ENCODE measurements at places on chromosomes 5 and 9.

- DNase-seq = no peak
Measured at GRCh38 chr5:72358925-72359324, 38.8 kb downstream of the PTCD2 start.

DNA sequence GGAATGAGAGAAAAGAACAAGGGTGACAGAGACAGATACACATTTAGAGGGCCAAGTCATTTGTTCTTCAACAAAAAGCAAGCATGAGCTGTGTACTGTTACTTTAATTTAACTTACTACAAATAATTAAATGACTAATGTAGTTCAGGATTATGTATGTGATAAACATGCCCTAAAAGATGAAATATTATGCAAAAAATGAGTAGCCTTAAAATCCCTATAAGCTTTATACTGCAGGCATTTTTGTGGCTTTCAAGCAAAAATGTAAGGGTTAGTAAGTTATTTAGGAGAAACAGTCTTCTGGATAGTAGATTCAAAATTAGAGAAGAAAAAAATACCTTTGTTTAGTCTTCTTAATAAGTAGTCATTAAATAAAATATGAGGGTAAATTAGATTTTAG, 431.2 kb downstream of the CSNK1G3 start:
- DNase-seq = no peak

DNA sequence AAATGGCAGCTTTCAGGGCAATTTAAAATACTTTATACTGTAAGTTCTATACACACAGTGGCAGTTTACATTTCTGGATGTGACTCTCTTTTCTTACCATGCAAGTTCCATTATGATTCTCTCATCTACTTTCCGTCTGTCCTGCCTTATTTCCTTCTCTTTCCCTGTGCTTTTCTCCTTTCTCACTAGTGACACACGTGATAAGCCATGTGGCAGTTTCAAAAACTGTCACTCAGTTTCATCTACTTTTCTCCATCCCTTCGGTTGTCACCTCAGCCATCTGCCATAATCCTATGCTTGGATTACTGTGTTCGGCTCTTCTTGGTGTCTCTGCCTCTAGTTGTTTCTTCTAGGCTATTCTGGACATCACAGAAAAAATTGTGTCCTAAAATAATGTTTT, 46.8 kb upstream of the ATG10 start:
- no peak for DNase-seq

GRCh38 chr9:78325343-78325742, 28.4 kb downstream of the PSAT1 start:
- no peak for DNase-seq

GRCh38 chr5:164439799-164440198, 934.4 kb downstream of the MAT2B start:
- DNase-seq = no peak

DNA sequence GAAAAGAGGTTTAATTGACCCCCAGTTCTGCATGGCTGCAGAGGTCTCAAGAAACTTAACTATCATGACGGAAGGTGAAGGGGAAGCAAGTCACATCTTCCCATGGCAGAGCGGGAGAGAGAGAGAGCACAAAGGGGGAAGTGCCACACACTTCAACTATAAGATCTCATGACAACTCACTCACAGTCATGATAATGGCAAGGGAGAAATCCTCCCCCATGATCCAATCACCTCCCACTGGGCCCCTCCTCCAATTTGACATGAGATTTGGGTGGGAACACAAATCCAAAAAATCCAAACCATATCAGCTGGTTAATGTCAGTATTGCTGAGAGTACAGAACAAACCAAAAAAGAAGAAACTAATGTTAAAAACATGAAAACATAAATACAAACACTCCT, 120.2 kb downstream of the STARD4 start:
- no peak for DNase-seq

DNA sequence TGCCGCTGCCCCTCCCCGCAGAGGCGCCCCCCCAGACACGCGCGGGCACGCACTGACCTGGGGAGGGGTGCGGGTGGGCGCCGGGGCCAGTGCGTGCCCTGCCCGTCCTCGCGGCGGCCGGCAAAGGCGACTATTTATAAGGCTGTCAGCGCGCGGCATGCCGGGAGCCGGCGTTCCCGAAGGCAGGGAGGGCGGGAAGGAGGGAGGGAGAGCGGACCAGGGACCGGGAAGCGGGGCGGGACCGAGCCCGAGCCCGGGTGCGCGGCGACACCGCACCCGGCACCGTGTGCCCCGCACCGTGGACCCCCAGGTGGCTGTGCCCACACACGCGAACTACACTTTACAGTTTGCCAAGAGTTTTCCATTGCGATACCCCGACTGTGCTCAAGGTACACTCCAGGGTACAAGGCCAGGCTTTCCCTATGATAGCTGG, at the start of gene AK1:
Gene AK1, minus strand, starts transcription at position 110 of the 433 bp plus-strand sequence. CDS start 3,058 bp downstream, outside the sequence.
- no peak for DNase-seq

DNA sequence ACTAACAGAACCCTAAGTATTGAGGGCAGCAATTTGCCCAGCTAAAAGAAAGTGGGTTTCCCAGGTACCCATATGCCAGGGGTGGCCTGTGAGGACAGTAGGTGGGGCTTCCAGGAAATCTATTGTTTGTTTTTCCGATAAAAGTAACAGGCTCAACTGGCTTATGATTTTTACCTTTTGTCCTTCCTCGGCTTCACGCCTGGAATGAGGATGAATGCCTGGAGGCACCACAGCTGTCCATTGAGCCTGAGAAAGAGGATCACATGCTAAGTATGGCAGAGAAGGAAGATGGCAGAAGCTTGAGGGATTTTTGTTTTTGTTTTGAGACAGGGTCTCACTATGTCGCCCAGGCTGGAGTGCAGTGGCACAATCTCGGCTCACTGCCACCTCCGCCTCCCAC, 84.1 kb downstream of the KLF4 start:
- no peak for DNase-seq

DNA sequence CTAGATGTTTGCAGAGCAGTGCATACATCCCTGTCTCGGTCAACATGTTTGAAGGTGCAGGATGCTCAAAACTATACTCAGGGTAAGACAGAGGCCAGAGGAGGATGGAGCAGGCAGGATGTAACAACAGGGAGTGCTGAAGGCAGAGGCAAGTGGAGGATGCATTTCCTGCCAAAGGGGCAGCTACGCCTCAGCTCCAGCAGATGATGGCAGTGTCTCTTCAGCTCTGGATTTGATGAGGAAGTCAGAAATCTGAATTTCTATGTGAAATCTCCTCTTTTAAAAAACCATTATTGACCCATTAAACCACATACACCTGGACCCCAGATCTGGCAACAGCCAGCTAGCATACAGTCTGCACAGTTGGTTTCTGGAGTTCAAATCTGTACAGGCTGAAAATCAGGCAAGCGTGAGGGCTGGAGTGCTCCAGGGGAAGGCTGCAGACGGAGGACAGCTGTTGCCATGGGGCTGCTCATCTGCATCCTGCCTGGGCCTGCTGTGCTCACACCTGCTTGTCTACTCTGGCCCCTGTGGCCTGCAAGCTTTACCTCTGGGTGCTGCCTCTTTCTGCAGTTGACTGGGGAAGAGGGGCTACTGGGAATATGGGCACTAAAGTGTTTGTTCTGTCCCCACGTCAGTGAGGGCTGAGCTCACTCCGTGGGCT, 152.9 kb upstream of the SLC28A3 start:
- no peak for DNase-seq

GRCh38 chr5:95727764-95728191, 3.4 kb upstream of the RHOBTB3 start:
- DNase-seq = no peak

DNA sequence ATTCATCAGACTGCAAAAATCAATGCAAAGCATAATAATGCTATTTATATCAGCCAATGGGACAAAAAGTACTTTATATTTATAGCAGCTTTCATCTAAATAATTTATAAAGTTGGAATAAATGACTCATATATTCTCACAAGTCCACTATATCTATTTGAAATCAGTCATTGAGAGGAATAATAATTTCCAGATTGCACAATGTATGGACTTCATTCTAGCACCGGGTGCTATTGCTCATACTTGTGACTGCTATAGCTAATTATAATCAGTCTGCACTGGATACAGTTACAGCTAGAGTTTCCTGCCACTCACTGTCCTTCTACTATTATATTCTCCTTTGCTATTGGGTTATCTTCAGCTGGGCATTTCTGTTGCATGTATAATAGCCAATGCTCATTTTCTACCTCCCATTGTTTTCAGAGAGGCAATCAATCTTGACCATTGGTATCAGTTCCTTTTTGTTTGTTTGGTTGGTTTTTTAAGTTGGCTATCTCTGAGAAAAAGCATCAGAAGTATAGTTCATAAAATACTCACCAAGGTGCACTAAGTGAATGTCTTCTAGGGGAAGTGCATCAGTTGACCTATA, 1.9 kb downstream of the CDH18 start:
- no peak for DNase-seq

GRCh38 chr5:144183254-144183889, 12.7 kb downstream of the KCTD16 start:
- DNase-seq = no peak

GRCh38 chr9:129520082-129520481, 100.8 kb downstream of the C9orf50 start:
- no peak for DNase-seq

DNA sequence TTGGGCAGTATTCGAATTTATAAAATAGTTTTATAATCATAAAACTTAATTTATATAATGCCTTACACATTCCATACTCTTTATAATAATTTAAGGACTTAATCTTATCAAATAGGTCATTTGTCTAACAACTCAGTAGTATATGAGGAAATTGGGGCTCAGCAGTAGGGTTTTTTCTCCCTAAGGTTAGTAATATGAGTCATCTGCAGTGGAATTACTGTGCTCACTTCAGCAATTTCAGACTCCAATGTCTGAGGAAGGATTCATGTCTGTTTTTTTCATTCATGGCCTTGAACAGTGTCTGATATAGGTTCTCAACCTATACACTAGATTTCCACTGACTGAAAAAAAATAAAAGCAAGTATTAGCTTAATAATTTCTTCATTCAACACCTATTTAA, 7.4 kb downstream of the DMRTA1 start:
- no peak for DNase-seq

DNA sequence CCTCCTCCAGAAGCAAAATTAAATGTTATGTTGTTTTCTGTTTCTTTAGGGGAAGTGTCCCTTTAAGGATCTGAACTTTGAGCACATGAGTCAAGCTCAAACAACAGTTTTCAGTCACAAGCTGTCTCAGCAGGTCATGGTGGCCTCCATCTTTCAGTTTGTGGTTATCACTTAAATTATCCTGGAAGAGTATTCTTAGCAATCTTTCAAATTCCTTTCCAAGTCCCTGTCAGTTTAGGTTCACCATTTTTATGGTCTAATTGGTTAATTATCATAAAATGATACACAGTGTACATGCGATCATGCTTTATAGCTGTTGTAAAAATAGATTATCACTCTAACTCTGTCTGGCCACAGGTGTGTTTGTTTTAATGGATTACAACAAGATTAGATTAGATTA, 43.1 kb upstream of the SELENOP start:
- no peak for DNase-seq

GRCh38 chr9:5665059-5665458, 36.2 kb downstream of the RIC1 start:
- DNase-seq = no peak

DNA sequence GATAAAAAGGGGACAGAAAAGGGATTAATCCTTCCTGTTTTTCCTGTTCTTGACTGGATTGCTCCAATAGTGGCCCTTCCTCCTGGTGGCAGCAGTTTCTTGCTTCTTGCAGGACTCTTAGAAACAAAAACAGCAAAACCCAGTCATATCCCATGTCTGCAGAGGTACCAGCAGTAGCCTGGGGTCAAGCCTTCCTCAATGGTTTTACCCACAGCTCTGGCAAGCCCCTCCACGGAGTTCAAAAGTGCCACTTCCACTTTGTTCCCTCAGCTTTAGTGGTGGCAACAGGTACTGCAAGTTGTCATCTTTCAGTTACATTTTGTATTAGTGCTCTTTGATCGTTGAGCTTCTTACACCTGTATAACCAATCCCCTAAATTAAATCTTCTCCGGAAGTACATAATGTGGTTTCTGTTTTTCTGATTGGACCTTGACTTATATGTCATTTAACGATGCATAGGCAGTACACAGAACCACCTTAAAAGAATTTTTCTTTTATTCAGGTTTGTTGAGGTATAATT, 8.7 kb upstream of the RANBP6 start:
- peak; percentile 12 for DNase-seq

- no peak for DNase-seq
Measured at GRCh38 chr9:124116683-124117363, 105.3 kb downstream of the LHX2 start.

DNA sequence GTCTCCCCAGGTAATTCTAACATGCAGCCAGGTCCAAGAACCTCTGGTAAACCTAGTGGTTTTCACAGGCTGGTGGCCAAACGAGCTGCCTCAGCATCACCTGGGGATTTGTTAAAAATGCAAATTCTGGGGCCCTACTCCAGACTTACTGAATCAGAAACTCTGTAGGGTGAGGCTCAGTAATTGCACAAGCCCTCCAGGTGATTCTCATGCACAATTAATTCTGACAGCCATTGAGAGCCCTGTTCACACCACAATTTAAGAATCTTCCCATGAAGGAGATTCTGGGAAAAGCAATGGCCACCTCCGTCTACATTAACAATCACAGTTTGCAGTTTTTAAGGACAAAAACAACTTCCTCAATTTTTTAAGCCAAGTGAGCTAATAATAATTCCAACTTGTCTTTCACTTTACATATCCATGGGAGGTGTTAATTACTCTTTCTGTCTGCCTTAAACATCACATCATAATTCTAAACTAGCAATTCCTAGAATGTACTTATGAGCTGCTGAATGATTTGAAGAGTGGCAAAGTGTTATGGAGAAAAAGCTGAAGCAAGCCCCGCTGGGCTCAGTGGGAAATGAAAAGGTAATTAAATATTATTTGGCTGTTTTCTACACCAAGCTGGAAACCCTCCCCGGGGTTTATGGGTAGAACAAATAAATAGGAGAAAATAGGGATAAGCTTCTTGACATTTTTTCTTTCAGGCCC, 70.0 kb downstream of the GLDC start:
- no peak for DNase-seq

- DNase-seq = no peak
Measured at GRCh38 chr9:69107771-69108170, 66.3 kb upstream of the TJP2 start.

GRCh38 chr9:129436751-129437625, 183.9 kb downstream of the C9orf50 start:
- DNase-seq = peak; percentile 17

DNA sequence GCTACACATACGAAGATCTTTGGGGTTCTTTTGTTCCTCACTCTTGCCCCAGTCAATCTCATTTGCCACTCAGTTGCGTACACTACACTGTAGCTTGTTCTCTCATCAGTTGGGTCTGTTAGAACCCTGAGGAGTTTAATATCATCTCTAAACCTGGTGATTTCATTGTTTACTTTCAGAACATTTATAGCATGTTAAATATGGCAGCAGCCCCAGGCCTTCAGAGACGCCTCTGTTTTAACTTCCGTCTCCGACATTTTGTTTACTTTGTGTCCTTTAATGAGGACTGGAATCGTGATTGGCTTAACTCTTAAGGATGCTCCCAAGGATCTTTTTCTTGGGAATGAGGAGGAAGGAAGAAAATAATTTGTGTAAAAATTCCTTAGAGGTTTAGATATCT, 510.1 kb downstream of the NR2F1-AS1 start:
- DNase-seq = no peak

DNA sequence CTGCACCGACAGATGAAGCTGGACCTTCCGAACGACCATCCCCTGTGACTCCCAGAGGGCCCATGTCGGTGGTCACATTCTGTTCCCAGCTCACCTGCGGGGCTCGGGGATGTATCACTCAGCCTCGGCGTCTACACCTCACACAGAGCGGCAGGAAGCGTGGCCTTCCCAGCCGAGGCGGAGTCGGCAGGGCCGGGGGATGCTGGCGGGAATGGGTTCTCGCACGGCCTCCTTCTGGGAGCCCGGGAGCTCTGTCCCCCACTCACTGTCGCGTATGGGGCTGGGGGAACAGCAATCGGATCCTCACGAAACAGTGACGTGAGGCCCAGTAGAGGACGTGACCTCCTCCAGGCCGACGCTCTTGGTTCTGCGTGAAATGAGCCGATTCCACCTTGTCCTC, 20.4 kb downstream of the NACC2 start:
- DNase-seq = no peak
